ENCODE measurements at places on chromosomes 11 and 22. TPM values are rescaled to one million over a fixed set of nuclear protein-coding genes. Genes with fewer than 3 reads are reported as not detected.
A peak's percentile ranks its signal among the peaks of the same experiment; 100 is the strongest.

- H3K27ac ChIP-seq, result no peak overlapping the region
- H3K27me3 ChIP-seq, result peaks cover 5% of the 10 kb centered on the region
- no peaks in the 10 kb centered on the region for H3K4me1 ChIP-seq
- peaks cover 6% of the 10 kb centered on the region for H3K36me3 ChIP-seq
Observed at GRCh38 chr11:86523738-86524619, 148.4 kb downstream of the ME3 start.

- H3K27ac ChIP-seq, result no peak overlapping the region
- DNase-seq, result no peak
- no peak overlapping the region for H3K4me3 ChIP-seq
- H3K4me1 ChIP-seq, result no peaks in the 10 kb centered on the region
- H3K27me3 ChIP-seq, result no peaks in the 10 kb centered on the region
Observed at GRCh38 chr11:18253233-18253632, 4.8 kb upstream of the SAA2 start.

GRCh38 chr11:103904324-103904667 lies 132.1 kb upstream of the DDI1 start:
- H3K27me3 ChIP-seq, result no peaks in the 10 kb centered on the region
- H3K4me3 ChIP-seq, result no peak overlapping the region
- no peak overlapping the region for H3K27ac ChIP-seq
- no peaks in the 10 kb centered on the region for H3K36me3 ChIP-seq
- no peaks in the 10 kb centered on the region for H3K4me1 ChIP-seq
- no peak for DNase-seq

GRCh38 chr11:114311946-114312345 lies 15.7 kb downstream of the NNMT start:
- no peak overlapping the region for H3K4me3 ChIP-seq
- peaks cover 25% of the 10 kb centered on the region for H3K27me3 ChIP-seq
- H3K27ac ChIP-seq, result no peak overlapping the region
- no peak for DNase-seq

DNA sequence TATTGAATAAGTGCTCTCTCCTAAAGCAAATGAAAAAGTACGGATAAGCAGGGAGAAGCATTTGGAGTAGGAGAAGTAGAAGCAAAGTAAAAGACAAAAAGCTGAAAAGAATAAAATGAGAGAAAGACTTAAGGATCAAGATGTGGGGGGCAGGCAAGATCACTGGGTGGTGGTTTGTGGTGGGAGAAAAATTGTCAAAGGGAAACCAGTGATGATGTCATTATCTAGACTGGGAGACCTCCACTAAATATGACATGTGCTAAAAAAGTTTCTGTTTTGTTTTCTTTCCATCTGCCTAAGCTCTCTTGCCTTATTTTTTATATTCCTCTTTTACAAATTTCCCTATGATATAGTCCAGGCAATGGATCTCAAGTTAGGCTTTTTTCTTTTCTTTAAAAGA lies 14.8 kb upstream of the MAML2 start:
- DNase-seq, result peak; percentile 59
- peak overlapping the region; percentile 73 for H3K27ac ChIP-seq
- no peaks in the 10 kb centered on the region for H3K27me3 ChIP-seq
- peaks cover 34% of the 10 kb centered on the region for H3K4me1 ChIP-seq
- H3K36me3 ChIP-seq, result peaks cover 40% of the 10 kb centered on the region

DNA sequence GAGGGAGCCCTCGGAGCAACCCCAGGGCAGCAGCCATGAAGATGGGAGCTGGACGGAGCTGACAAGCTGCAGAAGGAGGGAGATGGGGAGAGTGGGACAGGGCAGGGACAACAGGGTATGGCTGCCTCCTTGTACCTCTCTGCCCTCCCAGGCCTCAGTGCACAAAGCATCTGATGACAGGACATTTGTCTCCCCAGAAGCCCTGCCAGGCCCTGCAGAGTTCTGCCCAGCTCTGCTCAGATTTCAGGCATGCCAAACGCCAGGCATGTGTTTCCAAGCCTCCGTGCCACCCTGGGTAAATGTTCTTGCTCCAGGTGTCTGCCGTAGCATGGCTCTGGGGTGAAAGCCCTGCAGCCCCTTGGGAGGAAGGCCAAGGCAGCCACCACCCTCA lies 1.1 kb upstream of the IFITM10 start:
- no peak for DNase-seq
- no peak overlapping the region for H3K4me3 ChIP-seq
- peaks cover 34% of the 10 kb centered on the region for H3K4me1 ChIP-seq
- H3K27me3 ChIP-seq, result peaks cover 15% of the 10 kb centered on the region

DNA sequence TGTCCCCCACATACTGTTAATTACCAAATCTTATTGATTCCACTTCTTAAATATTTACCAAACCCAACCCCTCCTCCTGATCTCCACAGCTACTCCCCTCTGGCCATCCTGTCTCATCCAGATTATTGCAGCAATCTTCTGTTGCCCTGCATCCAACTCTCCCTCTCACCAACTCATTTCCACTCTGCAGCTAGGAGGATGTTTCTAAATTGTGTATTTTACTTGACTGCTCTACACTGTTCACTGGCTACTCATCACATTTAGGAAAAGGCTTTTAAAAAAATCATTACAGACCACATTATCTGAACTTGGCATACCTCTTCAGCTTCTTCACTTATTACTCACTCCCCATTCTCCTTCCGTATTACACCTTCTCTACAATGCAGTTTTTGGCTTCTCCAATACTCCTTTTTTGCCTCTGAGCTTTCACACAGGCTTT lies 117.9 kb downstream of the ATG16L2 start:
- no peaks in the 10 kb centered on the region for H3K36me3 ChIP-seq
- no peak overlapping the region for H3K4me3 ChIP-seq
- no peaks in the 10 kb centered on the region for H3K4me1 ChIP-seq
- no peak for DNase-seq
- no peaks in the 10 kb centered on the region for H3K27me3 ChIP-seq

DNA sequence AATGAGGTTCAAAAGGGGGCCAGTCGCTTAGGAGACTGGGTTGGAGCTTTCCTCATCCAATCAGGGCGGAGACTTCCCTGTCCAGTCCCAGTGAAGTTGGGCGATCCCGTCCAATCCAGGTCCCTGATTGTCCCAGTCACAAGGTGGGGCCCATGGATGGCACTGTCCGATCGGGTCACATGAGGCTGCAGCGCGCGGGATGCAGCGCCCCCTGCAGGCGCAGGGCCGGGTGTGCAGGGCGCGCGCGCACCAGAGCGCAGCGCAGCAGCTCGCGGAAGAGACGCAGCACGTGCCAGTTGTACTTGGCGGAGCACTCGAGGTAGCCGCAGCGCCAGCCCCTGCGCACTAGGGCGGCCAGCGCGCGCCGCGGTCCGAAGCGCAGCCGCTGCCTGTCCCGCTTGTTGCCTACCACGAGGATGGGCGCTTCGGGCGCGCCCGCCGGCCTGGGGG lies 2.3 kb downstream of the RASL10A start:
- H3K27ac ChIP-seq, result no peak overlapping the region
- H3K4me3 ChIP-seq, result no peak overlapping the region
- H3K4me1 ChIP-seq, result peaks cover 41% of the 10 kb centered on the region
- H3K27me3 ChIP-seq, result peaks cover 43% of the 10 kb centered on the region
- no peaks in the 10 kb centered on the region for H3K36me3 ChIP-seq

The FKBP2 gene
- total RNA-seq, result 26.9 TPM

- peaks cover 4% of the 10 kb centered on the region for H3K36me3 ChIP-seq
- H3K27me3 ChIP-seq, result no peaks in the 10 kb centered on the region
- no peak overlapping the region for H3K27ac ChIP-seq
- no peak overlapping the region for H3K4me3 ChIP-seq
- H3K4me1 ChIP-seq, result no peaks in the 10 kb centered on the region
- no peak for DNase-seq
Observed at GRCh38 chr22:19037282-19038163, 84.7 kb downstream of the DGCR2 start.

The CCDC116 gene
- total RNA-seq, result not detected

- peaks cover 6% of the 10 kb centered on the region for H3K36me3 ChIP-seq
- H3K27me3 ChIP-seq, result no peaks in the 10 kb centered on the region
- no peaks in the 10 kb centered on the region for H3K4me1 ChIP-seq
- H3K4me3 ChIP-seq, result no peak overlapping the region
- no peak for DNase-seq
Observed at GRCh38 chr22:41573677-41574076, 12.9 kb downstream of the CSDC2 start.

GRCh38 chr11:132490978-132491377 lies 1041.3 kb downstream of the OPCML start:
- H3K4me3 ChIP-seq, result no peak overlapping the region
- DNase-seq, result no peak
- H3K27ac ChIP-seq, result no peak overlapping the region
- no peaks in the 10 kb centered on the region for H3K4me1 ChIP-seq
- H3K36me3 ChIP-seq, result no peaks in the 10 kb centered on the region

- H3K27ac ChIP-seq, result no peak overlapping the region
- H3K36me3 ChIP-seq, result no peaks in the 10 kb centered on the region
Observed at GRCh38 chr11:7612056-7612660, 61.1 kb downstream of the CYB5R2 start.

DNA sequence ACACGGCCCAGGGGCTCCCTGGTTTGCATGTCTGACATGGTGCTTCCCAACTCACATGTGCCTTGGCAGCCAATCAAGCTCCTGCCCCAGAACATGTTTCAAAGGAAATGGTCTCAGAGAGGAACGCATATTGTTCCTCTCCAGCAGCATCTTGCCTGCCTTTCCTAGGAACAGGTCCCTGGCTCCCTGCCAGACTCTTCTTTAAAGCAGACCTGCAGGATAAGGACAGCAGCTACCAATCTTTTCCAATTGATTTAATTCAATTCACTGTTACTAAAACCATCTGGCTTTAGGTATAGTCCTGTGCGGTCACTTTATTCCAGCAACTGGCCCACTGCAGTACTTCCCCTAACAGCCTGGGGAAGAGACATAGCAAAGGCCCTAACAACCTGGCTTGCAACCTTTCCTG lies 79.9 kb downstream of the AMBRA1 start:
- no peaks in the 10 kb centered on the region for H3K27me3 ChIP-seq
- H3K36me3 ChIP-seq, result peaks cover 3% of the 10 kb centered on the region
- H3K4me1 ChIP-seq, result peaks cover 7% of the 10 kb centered on the region

DNA sequence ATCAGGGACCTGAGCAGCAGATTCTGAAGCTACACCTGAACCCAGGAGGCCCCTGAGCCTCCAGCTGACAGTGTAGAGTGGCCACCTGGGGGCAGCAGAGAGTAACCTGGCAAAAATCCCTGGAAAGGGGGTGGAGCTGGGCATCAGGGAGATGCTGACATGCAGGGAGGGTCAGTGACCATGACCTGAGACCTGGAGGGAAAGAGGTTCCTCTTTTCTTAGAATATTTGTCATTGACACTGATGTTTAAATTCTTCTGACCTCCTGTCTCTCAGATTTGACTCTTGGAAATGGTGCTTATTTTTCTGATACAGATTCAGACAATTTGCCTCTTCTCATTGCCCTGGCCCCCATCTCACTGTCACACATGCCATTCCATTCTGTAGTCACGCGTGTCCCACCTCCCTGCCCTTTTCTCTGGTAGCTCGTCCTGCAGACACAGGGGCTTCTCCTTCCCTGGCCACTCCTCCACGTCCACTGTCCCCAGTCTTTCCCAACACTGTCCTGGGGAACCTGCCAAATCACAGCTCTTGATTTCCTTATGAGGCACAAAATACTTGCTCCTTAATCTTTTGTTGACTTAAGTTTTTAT lies 117.2 kb upstream of the IGLL5 start:
- H3K4me3 ChIP-seq, result no peak overlapping the region
- peak; percentile 65 for DNase-seq
- no peaks in the 10 kb centered on the region for H3K27me3 ChIP-seq
- H3K27ac ChIP-seq, result no peak overlapping the region
- H3K36me3 ChIP-seq, result no peaks in the 10 kb centered on the region

The RPS6KB2 gene
- 57.4 TPM for total RNA-seq

- H3K4me1 ChIP-seq, result peaks cover 19% of the 10 kb centered on the region
- peak overlapping the region; percentile 34 for H3K4me3 ChIP-seq
- peak overlapping the region; percentile 49 for H3K27ac ChIP-seq
- no peak for DNase-seq
Observed at GRCh38 chr11:36558571-36559413, 9.0 kb upstream of the RAG1 start.

DNA sequence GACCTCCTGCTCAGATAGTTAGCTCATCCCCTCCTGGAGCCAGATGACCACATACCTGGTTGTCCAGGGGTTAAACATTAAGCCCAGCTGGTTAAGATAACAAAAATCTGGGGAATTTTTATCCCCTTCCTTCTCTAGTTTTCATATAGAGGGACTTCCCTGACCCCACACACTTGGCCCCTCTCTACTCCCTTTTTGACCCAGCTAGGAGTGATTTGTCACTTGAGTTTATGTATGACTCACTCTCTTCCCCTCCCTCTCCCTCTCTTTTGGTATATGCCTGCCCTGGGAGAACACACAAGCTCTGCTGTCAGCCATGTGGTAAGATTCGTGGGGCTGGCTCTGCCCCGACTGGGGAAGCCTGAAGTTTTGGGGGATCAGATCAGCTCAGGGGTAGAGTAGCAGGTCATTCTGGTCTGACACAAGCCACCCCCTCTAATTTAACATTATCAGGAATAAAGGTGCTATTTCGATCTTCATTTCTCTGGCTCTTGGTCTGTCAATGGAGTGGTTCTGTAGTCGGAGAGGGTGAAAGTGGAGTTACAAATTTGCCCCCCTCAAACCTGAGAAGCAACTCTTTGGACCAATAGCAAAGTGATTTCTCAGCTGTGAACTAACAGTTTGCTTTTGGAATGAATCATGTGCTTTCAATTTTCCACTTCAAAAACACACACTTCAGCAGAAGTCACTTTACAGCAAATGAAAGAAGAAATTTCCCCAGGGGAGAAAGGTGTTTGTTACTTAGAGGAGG lies 415.3 kb upstream of the CADM1 start:
- peaks cover 9% of the 10 kb centered on the region for H3K4me1 ChIP-seq
- no peak overlapping the region for H3K4me3 ChIP-seq
- H3K36me3 ChIP-seq, result no peaks in the 10 kb centered on the region
- peak; percentile 18 for DNase-seq
- H3K27ac ChIP-seq, result peak overlapping the region; percentile 70

The INTS4 gene
- 45.8 TPM for total RNA-seq

GRCh38 chr22:41327124-41327523 lies 25.8 kb downstream of the ZC3H7B start:
- no peak overlapping the region for H3K27ac ChIP-seq
- DNase-seq, result no peak
- no peaks in the 10 kb centered on the region for H3K27me3 ChIP-seq
- no peaks in the 10 kb centered on the region for H3K4me1 ChIP-seq

The C11orf91 gene
- not detected for total RNA-seq

DNA sequence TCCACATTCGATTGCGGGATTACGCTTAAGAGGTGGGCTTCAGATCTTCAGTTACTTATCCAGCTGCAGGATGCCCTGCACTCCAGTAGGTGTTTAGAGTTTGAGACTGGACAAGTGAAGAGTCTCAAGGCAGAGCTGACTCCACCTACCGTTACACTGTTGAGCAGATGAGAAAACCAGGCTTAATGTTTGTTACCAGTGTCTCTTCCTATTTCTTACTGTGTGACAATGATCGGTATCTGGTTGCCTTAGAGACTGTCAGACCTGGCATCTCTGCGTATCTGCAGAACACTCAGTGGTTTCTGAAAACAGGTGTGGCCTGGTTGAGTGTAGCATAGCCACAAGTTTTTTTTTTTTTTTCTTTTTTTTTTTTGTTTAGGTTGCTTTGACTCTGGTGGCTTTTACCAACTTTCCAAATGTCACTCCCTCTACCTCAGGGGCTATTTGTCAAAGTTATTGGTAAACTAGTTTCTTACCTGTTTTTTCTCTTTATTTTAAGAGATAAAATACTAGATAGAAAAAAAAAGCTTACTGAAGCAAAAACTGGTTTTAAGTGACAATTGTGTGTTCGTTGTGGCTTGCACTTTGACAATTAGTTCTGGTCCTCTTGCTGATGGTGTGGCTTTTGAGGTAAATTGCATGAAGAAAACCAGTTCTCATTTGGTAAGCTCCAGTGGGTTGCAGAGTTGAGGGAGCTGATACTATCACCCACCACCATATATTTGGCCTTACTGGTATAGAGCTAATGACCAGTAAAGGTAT lies 284.8 kb downstream of the ETS1 start:
- H3K36me3 ChIP-seq, result peaks cover 29% of the 10 kb centered on the region
- peaks cover 79% of the 10 kb centered on the region for H3K4me1 ChIP-seq
- H3K4me3 ChIP-seq, result peak overlapping the region; percentile 85
- peak overlapping the region; percentile 90 for H3K27ac ChIP-seq
- peak; percentile 80 for DNase-seq
